Posterior cingulate gyrus (tissue), 11 donors: ENCODE measurements at places on chromosomes 3 and 15.

GRCh38 chr15:66041276-66041675, 172.0 kb downstream of the RAB11A start:
- DNase-seq: no peak

- DNase-seq: no peak
Observed at GRCh38 chr15:75532413-75533250, 46.5 kb downstream of the PTPN9 start.

DNA sequence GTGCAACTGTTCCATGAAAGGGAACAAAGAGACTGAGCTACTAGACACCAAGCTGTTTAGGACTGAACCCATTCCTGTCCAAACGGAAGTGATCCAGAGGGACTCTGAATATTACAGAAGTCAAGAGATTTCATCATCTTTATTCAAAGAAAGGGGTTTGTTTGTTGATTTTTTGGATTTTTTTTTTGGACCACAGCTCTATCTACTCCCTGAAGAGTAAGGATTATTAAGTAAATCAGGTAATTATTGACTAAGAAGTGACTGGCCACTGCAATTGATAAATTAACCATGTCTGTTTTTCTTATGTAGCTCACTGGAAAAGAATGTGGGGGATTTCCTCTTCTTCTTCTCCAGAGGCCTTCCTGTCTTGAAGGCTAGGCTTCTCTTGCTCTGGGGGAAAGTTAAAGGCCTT, 146.6 kb upstream of the TPM1 start:
- DNase-seq: no peak

- no peak for DNase-seq
Observed at GRCh38 chr3:159609625-159610024, 379.0 kb upstream of the IL12A start.

DNA sequence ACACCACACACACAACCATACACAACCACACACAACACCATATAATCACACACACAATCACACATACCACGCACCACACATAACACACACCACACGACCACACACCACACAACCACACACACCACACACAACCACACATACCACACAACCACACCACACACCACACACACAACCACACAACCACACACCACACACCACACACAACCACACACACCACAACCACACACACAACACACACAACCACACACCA, 24.2 kb downstream of the CPN2 start:
- no peak for DNase-seq

- no peak for DNase-seq
Observed at GRCh38 chr3:29291982-29292363, 11.1 kb downstream of the RBMS3 start.

GRCh38 chr15:71570736-71571135, 239.6 kb upstream of the NR2E3 start:
- no peak for DNase-seq

- peak; percentile 62 for DNase-seq
Observed at GRCh38 chr15:29822684-29823459, 604 bp upstream of the TJP1 start.

GRCh38 chr15:29063646-29064045, 177.9 kb downstream of the APBA2 start:
- DNase-seq: no peak

DNA sequence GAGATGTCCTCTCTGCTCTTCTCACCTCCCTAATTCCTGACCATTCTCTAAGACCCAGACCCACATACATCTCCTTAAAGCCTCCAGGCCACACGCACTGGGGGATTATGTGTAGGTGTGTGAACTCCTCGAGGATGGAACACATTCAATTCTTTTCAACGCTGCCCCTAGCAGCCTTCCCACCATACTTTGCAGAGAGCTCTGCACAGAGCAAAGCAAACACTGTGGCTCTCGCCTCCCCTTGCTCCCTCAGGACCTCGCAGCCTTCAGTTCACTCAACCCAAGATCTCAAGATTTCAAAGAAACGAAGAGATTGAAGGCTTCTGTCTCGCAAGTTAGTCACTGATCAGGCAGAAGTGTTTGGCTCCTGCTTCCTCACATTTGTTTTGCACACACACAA, 6.0 kb downstream of the ACTC1 start:
- no peak for DNase-seq

- no peak for DNase-seq
Observed at GRCh38 chr15:91054816-91055215, 32.4 kb upstream of the VPS33B start.

GRCh38 chr3:150240891-150241290, 167.2 kb upstream of the TSC22D2 start:
- DNase-seq: no peak

- no peak for DNase-seq
Observed at GRCh38 chr15:77421370-77421700, 647 bp downstream of the HMG20A start.

DNA sequence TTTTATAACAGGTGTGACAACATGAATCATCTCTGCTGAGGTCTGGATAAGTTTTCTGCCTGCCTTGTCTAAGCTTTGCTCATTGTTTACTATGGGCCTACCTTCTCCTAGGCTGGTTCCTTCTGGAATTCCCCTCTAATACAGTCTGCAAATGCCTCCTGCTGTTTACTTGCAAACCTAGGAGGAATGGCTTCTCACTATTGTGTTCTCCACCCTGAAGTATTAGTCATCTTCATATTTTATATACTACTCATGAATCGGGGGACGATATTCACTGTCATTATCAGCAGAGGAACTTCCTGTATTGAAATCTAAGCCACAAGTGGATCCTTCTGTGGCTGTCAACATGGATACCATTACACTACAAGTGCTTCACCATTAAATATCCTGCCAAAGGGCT, 154.8 kb downstream of the PLCL2 start:
- DNase-seq: no peak

- no peak for DNase-seq
Observed at GRCh38 chr3:151379083-151379734, 5.3 kb downstream of the P2RY12 start.

GRCh38 chr3:20142517-20142916, 43.5 kb downstream of the SGO1 start:
- no peak for DNase-seq

- no peak for DNase-seq
Observed at GRCh38 chr15:33034588-33034987, 159.9 kb downstream of the FMN1 start.

- DNase-seq: no peak
Observed at GRCh38 chr15:95284933-95285421, 1045.5 kb upstream of the NR2F2 start.

DNA sequence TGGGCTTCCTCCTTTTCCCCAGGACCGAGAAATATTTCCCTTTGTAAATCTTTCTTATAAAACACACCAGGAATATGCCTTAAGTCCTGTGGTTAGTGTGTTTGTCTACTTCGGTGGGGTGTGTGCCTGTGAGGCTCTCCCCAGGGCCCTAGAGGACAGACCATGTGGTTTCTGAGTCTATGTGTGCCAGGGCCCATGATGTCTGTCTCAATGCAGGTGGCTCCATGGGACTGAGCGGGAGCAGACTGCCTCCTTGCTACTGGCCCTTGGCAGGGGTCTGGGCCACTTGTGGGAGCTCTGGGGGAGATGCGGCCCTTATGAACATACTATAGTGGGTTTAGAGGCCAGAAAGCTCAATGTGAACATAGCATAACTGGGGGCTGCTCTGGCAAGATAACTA, 37.6 kb downstream of the SCN5A start:
- no peak for DNase-seq

GRCh38 chr15:68279779-68280753, 2.5 kb downstream of the FEM1B start:
- DNase-seq: no peak

DNA sequence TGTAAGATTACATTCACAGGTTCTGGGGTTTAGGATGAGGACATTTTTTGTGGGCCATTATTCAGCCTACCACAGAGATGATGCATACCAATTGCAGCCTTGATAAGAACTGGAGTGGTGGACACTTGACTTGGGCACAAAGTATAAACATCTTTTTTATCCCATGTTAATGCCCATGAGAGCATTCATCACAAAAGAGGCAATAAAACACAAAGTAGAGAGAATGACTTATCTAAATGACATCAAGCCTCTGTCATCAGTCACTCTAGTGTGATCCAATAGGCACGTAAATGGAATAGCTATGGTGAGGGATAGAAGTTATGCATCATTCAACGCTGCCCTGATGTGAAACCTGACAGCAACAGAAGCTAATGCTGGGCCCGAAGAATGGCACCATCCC, 25.8 kb downstream of the VEPH1 start:
- DNase-seq: no peak

- no peak for DNase-seq
Observed at GRCh38 chr15:100835636-100836035, 44.0 kb upstream of the ALDH1A3 start.

DNA sequence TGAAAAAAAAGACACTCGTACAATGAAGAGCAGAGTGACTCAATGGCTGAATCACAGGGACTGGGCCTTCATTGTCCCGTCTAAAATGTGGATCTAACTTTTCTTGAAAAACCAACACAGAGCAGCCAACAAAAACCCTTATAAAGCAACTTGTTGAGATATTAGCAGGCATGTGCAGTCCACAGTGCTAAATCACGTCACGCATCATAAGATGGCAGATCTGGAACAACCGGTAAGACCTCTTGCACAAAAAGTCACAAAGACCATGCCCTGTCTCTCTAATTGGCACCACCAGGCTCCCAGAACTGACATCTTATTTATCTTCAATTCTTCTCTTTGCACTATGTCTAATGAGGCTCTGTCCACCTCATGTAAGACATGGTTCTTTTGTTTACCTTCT, 177.0 kb downstream of the MAGI1 start:
- DNase-seq: no peak

DNA sequence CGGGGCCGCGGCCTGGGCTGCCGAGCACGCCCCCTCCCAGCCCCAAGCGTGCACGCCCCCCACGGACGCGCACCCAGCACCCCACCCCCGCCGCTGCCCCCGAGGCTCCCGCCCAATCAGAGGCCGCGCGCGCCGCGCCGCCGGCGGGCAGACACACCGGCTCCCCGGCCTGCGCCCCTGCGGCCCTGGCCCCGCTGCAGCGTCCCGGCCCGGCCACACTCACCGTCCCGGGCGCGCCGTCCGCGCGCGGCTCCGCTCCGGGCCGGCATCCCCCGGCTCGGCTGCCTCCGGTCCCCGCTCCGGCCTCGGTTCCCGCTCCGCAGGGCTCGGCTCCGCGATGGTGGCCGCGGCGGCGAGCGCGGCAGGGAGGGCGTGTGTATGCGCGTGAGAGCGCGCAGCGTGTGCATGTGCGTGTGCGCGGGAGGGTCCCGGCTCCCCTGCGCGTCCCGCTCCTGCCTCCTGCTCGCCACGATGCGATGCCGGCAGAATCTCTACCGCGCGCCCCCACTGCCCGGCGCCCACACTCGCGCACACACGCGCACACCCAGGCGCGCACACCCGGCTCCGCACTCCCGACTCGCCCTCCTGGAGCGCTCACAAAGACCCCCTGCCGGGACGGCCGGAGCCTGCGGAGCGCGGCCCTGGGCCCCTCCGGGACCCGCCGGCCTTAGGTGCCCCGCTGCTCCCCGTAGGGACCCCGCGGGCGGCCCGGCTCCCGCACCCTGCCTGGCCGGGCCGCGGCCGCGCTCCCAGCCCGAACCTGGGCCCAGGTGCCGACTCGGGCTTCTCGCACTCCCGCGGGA, 186.5 kb upstream of the LINGO1 start:
- peak; percentile 73 for DNase-seq

DNA sequence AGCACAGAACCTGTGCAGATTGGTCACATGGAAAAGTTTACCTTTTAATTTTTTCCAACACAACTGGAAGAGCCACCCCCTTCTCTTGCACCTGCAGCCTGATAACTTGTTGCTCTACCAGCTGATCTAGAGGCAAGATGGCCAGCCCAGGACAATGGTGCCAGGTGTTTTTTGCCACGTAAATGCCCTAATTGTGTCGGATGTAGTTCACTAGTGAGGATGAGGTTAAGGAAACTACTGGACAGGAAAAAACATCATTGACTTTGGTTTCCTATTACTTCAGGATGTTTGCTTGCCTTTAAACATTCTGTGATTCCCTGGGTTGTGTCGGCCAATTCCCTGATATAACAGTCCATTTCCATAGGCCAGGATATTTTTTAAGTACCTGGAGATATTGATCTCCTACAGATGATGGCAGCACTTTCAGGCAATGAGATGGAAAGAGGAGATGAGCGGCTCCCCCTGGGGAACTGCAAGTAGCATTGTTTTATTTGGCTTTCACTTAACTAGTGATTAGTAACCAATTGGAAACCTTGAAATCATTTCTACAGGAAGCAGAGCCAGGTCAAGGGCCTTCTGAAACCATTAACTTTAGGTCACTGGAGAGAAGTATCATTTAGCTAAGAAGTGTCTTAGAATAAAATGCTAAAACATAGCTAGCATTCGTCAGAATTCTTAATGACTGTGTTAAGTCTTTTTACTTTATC, 72.5 kb downstream of the OSBPL10 start:
- no peak for DNase-seq
